ENCODE measurements at places on chromosomes 1 and 21.

DNA sequence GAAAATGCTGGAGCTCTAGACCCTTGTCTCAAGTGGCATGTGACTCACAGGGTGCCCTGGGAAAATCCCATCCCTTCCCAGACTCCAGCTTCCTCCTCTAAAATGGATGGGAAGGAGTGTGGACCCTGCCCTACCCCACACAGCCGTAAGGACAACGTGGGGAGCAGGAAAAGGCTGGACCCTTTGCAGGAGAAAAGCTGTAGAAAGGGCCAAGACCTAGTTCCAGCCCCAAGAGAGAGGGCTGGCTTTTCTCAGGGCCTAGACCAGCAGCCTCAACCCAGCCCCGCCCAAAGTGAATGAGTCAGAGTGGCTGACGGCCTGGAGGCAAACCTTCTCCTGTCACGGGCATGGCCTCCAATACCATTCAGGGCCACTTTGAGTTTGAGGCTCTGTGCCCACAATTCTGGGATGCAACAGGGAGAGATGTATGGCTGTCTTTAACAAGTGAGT lies 1.1 kb downstream of the LAMB3 start:
- DNase-seq, result no peak

GRCh38 chr1:208225954-208226937 lies 17.9 kb downstream of the PLXNA2 start:
- DNase-seq, result no peak

GRCh38 chr21:31580866-31581276 lies 78.6 kb upstream of the SOD1 start:
- peak; percentile 36 for DNase-seq

- DNase-seq, result peak; percentile 56
Measured at GRCh38 chr1:155063550-155064110, at the start of gene EFNA4. TSS of gene EFNA4 (plus strand) at chr1:155063740. CDS start at chr1:155063824, 84 bp downstream.

GRCh38 chr1:23343221-23344110 lies 618 bp downstream of the HNRNPR start:
- peak; percentile 34 for DNase-seq

GRCh38 chr1:205237526-205238484 lies 10.1 kb downstream of the TMCC2 start:
- DNase-seq, result no peak
